ENCODE measurements at places on chromosomes 16 and 17.

DNA sequence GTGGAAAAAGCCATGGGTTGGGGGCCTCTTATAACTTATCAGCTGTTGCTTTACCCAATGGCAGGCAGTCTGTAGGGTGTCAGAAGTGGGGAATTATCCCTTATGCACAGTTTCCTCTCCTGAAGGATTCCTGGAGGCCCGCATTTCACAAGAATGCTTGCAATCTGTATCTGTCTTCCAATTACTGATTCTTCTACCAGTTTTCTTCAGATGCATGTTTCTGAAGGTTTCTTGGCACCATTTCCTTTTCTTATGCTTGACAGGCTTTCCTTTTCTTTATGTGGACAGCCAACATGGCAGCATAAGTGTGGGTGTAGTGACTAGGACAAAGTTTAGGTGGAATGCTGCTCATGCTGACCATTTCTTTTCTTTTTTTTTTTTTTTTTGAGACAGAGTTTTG, 36.1 kb downstream of the MAP3K3 start:
- DNase-seq: no peak

- no peak for DNase-seq
Observed at GRCh38 chr17:50047488-50048126, 8.3 kb upstream of the ITGA3 start.

DNA sequence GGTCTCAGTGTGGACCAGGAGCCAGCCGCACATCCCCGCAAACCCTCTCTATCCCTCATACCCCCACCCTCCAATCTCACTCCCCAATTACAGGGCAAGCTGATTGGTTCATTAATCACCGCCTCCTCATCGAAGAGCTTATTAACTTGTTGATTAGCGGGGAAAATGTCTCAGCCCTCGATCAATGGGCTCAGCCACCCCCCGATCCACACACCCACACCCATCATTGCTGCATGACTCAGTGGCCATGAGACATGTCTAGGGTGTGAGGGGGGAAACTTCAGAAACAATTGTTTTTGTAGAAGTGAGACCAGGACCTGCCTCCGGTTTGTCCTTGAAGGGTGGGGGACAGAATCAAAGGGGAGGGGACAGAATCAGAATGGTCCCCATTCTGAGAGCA, 2.5 kb upstream of the PYY start:
- no peak for DNase-seq

- no peak for DNase-seq
Observed at GRCh38 chr17:20935740-20936139, 107.1 kb downstream of the USP22 start.

DNA sequence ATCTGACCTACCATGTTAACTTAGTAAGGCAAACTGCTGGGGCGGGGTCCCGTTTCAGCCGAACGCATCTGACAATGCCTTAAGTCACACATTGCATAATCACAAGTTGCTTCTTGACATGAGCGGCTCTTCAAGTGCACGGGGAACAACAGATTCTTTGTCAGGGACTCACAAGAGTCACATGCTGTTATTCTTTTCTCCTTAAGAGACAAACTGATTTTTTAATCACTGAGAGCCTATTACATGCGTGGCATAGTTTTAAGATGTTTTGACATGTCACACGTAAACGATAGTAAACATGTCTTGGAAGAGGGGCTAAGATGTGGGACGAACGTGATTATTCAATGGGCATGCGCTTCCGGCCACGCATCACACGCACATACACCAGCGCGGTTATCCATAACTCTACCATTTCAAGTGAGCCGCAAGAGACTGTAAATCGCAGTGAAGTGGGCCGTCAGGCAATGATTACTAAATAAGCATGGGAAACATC, 63.4 kb downstream of the ADCY9 start:
- no peak for DNase-seq

GRCh38 chr17:2029911-2030778, at the start of gene DPH1:
TSS of gene DPH1 (plus strand) at chr17:2030153. CDS start at chr17:2030170, 17 bp downstream.
- peak; percentile 51 for DNase-seq

DNA sequence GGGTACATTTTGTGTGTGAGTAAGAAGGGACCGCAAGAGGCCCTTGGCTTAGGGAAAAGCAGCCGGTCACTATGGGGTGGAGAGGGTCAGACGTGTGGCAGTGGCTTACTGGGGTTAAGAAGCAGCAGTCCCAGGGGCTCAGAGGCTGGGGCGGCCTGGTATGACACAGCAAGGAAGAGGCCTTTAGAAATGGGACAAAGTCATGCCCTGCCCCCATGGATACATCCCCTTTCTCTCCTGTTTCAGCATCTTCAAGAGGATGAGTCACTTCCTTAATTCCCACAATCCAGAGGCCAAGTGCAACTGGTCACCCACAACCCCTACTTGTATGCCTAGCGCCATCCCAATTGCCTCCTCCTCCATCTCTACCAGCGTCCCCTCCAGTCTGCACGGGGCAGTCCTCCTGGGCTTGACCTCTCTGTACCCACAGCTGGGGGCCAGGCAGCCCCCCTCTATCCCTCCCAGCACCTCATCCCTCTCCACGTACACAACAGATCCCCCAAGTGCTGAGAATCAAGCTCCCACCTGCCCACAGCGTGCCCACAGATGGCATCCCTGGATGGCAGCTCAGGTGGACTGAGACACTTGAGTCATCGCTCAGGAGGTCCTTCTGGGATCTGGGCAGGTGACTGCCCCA, 6.9 kb upstream of the EFTUD2 start:
- no peak for DNase-seq

- DNase-seq: no peak
Observed at GRCh38 chr17:68820825-68821481, 134.2 kb downstream of the ABCA8 start.

DNA sequence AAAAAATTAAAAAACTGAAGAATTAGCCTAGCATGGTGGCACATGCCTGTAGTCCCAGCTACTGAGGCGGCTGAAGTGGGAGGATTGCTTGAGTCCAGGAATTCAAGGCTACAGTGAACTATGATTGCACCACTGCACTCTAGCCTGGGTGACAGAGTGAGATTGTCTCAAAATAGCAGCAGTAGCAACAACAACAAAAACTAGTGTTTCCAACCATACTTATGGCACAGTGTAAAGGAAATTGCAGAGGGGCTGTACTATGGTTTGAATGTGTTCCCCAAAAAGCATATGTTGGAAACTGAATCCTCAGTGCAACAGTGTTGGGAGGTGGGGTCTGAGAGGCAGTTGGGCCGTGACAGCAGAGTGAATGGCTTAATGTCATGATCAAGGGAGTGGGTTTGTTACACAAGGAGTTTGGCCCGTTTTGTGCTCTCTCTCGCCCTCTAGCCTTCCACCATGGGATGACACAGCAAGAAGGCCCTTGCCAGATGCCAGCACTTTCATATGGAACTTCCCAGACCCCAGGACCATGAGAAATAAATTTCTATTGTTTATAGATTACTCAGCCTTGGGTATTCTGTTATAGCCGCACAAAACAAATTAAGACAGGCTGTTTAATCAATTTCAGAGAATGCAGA, 70.0 kb downstream of the PGS1 start:
- no peak for DNase-seq

GRCh38 chr17:57544834-57545463, 200.2 kb downstream of the CCDC182 start:
- DNase-seq: no peak
